ENCODE measurements at places on chromosomes 12 and 14. TPM values are rescaled to one million over a fixed set of nuclear protein-coding genes. Genes with fewer than 3 reads are reported as not detected.

DNA sequence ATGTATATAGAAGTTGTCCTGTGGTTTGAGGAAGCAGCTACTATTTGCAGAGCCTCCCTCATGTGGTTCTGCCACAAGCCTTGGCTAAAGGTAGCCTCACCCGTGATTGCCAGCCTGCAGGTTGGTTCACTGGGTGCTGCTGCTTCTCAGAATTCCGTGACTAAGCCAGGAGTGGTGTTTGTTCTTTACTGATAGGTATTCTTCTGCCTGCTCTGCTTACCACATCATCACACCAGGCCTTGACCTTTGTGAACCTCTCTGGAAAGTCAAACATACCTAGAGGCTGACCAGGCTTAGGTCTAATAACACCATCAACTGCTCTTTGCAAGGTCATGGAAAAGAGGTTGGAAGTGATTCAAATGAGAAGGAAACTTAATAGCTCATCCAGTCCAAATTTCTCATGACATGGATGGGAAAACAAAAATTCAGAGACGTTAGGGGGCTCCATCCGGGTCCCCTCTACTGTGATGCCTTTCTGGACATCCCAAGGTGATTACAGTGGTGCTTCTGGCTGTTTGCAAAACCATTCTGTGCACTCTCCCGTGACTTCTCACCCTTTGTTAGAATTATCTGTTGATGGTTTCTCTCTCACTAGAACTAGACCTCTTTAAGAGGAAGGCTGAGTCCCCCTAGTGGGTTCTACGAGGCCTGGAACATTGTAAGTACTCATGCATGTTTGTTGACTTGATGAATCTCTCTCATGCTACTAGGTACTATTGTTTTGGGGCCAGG is 8.5 kb upstream of the SOCS2 start:
- peak; percentile 72 for DNase-seq

DNA sequence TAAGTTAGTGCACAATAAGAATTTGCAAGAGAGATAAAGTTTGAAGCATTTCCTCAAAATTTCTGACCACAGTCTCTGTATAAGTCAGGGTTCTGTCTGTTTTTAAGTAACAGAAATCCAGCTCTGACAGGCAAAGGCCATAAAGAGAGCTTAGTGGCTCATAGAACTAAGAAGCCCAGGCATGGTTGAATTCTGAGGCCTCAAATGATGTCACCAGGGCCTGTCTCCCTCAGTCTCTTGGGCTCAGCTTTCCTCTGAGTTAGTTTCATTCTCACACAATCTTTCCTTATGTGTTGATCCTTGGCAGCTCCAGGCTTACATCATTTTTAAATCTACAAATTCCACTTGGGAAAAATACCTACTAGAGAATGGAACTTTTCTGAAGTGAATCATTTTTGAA is 173.4 kb upstream of the ATP2B1 start:
- DNase-seq: no peak

GRCh38 chr12:57449375-57449774 is 5.7 kb upstream of the INHBE start:
- no peak for DNase-seq

GRCh38 chr14:91835197-91835919 is 32.0 kb downstream of the TC2N start:
- no peak for DNase-seq

The TMEM63C gene
- total RNA-seq: 1.6 TPM

DNA sequence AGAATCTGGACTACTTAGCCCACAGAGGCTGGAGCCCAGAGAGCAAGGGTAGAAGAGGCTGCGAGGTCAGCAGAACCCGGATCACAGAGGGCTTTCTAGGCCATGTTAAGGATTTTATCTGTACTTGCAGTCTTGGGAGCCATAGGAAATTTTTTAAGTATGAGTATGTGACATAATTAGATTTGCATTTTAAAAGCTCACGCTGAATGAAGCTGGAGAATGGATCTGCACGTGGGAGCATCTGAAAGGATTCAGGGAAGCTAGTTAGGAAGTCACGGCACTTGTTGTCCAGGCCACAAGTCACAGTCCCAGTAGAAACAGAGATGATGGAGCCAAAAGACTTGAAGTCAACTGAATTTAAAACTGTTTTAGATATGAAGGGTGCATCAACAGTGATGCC is 14.1 kb downstream of the CORO1C start:
- no peak for DNase-seq

GRCh38 chr12:116426391-116427136 is 132.6 kb upstream of the MAP1LC3B2 start:
- DNase-seq: peak; percentile 99

- peak; percentile 64 for DNase-seq
Observed at GRCh38 chr12:131882804-131883520, 11.5 kb upstream of the ULK1 start.

DNA sequence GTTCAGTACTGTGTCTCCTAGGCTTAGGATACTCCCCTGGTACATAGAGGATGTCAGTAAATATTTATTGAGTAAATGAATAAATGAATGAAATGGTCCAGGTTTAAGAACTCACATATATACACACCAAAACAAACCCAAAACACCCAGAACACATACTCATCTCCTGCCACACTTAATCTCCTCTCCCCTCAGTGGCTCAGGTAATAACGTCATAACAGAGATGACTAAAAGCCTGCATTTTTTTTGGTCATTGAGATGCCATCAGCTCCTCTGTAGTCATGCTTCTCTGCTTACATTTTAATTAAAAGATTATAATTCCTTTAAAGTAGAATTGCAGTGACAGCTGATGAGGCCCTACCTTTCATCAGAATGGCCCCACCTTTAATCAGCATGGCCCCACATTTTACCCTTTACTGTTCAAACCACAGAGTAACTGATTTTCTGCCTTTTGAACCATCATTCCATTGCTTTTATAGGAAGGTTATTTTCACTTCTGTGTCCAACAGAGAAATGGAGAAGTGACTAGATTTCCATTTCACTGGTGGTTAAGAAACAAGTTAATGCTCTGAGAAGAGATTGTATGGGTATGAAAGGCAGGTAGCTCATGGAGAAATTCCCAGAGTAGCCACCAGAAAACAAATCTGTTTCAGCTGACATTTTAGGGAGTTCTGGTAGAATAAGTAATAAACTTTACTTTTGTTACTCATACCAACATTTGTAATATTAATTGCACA is 193.4 kb upstream of the ATP2B1 start:
- no peak for DNase-seq
